ENCODE measurements at places on chromosomes 16 and 17. TPM values are rescaled to one million over a fixed set of nuclear protein-coding genes. Genes with fewer than 3 reads are reported as not detected.

MYH3 gene
- total RNA-seq: 0.74 TPM

KRTAP4-9 gene
- not detected for total RNA-seq

TMEM88 gene
- total RNA-seq: 0.33 TPM

SALL1 gene
- 0.35 TPM for total RNA-seq

EFNB3 gene
- total RNA-seq: 1.2 TPM

SLX4 gene
- 4.7 TPM for total RNA-seq

SSTR5 gene
- total RNA-seq: 0.35 TPM

TMIGD1 gene
- not detected for total RNA-seq

FNDC8 gene
- not detected for total RNA-seq

RNF222 gene
- not detected for total RNA-seq

ADAM11 gene
- 2.0 TPM for total RNA-seq

DNAI2 gene
- total RNA-seq: not detected

TPPP3 gene
- 16.5 TPM for total RNA-seq

ZKSCAN2 gene
- 2.4 TPM for total RNA-seq

TBC1D3G gene
- not detected for total RNA-seq

PKMYT1 gene
- 84.3 TPM for total RNA-seq

ASB16 gene
- total RNA-seq: 0.32 TPM

NPTX1 gene
- total RNA-seq: 209 TPM

KRTAP17-1 gene
- not detected for total RNA-seq

HOXB2 gene
- total RNA-seq: 0.59 TPM

COQ7 gene
- total RNA-seq: 23.4 TPM

B3GNT9 gene
- total RNA-seq: 9.8 TPM

TMEM238L gene
- not detected for total RNA-seq

All from A549 treated with Mapracorat at 1 μM for 4 hours (cell line).